ENCODE measurements at places on chromosomes 6 and 20.

GRCh38 chr6:71309656-71310055, 21.0 kb downstream of the OGFRL1 start:
- no peak for DNase-seq

GRCh38 chr6:54254886-54255285, 53.4 kb upstream of the TINAG start:
- DNase-seq = no peak

- no peak for DNase-seq
These were observed 207.4 kb upstream of the ZNF217 start for GRCh38 chr20:53800883-53801604.

DNA sequence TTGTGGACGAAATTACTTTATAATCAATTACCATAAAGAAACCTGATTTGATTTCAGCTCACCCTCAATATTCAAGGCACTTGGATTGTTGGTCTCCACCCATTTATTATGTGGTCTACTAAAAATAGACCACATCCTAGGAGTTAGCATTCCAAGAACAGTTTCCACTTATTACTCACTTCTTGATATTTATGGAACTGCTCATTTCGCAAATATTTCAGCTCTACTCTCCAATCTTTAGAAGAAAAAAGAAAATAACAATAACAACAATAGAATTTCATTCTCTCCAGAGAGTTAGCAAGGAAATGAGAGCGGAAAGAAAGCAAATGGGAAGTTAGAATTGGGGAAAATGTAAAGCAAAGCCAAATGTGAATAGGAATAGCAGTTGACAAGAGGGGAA, 26.2 kb upstream of the HDAC2 start:
- peak; percentile 40 for DNase-seq

DNA sequence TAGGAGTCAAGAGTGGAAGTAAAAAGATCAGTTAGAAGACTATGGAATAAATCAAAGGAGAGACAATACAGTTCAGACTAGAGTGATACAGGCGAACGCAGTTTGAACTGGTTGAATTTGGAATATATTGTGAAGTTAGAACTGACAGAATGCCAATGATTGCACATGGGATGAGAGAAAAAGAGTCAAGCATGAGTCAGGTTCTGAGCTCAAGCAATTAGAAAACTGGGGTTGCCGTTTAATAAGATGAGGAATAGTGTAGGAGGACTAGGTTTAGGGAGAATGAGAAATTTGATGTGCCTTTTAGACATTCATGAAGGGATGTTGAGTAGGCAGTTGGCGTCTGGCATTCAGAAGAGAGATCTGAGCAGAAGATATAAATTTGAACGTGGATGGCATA, 8.0 kb downstream of the RNF217 start:
- peak; percentile 56 for DNase-seq

- no peak for DNase-seq
These were observed 260.3 kb upstream of the SPTLC3 start for GRCh38 chr20:12748359-12748994.

DNA sequence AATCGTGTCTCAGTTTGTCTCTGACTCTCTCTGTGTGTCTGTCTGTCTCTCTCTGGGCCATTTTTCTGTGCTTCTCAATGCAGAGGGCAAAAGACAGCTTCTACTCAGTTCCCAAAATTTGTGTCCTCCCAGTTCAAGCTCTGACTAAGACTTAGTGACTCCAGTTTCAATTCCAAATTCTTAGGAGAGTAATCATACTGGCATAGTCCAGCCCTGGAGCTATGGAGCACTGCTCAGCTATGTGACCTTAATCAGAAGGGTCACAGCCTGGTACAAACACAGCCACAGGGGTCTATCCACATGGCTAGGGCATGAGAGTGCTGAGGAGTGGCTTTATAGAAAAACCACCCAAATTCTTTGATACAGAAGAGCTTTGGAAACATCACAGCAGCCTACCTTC, 91.9 kb downstream of the FOXF2 start:
- DNase-seq = peak; percentile 83

DNA sequence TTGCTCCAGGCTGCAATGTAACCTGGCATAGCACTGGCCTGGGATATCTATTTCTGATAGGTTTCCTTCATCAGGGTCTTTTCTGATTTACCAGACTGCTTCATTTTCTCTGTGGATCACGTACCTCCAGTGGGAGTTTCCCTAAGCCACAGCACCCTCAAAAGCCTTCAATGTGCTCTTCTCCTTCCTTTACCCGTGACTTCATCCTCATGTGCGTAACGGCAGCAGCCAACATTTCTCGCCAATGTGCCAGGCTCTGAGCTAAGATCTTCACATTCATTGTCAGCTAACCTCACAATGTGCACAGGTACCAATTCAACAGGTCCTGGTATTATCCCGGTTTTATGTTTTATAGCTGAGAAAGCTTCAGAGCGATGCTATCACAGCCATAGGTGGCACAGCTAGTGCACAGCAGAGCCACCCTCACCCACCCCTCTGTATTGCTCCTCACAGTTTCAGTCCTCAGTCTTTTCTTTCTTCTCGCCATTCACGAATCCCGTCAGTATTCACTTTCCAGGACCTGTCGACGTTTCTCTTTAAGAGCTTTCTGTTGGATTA, 58.2 kb downstream of the TNFAIP3 start:
- no peak for DNase-seq

- no peak for DNase-seq
These were observed 89.7 kb downstream of the SMPDL3A start for GRCh38 chr6:122878796-122879195.

GRCh38 chr6:99607416-99608036, 893 bp downstream of the PRDM13 start:
- no peak for DNase-seq

- no peak for DNase-seq
These were observed 107.6 kb upstream of the MCHR2 start for GRCh38 chr6:100101644-100102043.

- peak; percentile 6 for DNase-seq
These were observed 341.2 kb downstream of the ADGRB3 start for GRCh38 chr6:68976260-68976659.

GRCh38 chr6:65450451-65450850, 256.6 kb downstream of the EYS start:
- DNase-seq = no peak

DNA sequence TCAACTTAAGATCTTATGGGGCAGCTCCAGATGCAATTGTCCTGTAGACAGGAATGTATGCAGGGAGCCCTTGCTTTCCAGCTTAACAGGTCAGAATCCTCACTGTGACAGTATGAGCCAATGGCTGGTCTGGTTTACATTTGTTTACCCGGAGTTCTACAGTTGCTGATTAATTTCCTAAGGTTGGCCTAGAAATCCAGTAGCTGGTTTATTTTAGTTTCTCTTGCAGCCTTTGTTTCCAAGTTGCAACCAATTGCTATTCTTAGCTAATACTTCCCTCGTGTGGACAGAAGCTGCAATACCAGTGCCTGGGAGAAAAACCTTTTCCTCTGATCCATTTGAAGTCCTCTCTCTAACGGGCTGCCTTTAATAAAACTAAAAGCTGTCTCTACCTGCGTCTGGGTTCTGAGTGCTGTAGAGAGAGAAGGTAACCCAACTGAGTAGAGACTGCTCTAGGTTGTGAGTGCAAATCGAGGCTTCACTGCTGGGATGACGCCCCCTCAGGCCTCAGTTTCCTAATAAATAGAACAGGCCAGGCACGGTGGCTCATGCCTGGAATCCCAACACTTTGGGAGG, 45.9 kb downstream of the ZNF217 start:
- peak; percentile 65 for DNase-seq

DNA sequence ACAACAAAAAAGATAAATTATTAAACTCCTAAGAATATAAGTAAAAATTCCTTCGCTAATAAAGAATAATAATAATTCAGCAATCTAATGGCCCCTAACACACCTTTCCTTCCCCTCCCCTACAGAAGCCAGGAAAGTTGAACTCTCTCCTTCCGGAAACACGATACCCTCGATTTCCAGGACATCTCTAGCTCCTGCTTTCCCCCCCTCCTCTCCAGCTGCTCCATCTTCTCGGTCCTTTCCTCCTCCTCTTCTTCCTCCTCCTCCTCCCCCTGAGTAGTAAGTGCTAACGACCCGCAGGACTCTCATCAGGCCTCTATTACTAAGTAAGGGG, 603 bp downstream of the TASP1 start:
- peak; percentile 45 for DNase-seq

DNA sequence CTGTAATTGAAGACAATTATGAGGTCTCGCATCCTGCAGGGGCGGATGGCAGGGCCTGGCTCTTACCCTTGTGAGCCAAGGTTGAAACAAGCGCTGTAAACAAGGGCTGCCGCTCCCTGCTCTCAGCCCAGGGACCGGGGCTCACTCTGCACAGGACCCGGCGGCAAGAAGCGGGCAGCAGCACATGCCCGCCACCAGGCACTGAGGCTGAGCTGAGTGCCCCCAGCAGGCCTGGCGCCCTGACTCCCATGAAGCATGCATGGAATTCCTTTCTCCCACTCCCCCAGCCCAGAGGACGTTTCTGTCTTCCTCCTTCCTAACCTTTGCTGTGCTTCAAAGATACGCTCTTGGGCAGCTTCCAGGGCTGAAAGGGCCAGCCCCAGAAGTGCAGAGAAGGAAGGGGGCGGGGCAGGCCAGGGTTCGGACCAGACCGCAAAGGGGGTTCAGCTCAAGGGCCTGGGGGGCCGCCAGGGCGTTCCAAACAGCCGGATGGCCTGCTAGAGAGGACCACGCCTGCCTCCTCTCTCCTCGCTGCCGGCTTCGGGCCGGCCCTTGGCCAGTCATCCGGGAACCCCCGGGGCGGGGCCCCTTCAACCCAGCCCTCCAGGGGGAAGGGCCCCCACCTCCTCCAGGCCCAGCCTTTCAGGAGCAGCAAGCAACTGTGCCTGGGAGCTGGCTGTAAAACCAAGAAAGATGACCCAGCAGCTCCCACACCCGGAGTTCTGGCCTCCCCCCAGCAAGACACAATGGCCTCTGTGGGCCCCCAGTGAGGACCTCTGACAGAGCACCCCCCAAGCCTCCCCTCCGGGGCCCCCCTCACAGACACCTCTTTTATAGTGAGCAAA, 109.9 kb downstream of the NOL4L start:
- DNase-seq = peak; percentile 81

DNA sequence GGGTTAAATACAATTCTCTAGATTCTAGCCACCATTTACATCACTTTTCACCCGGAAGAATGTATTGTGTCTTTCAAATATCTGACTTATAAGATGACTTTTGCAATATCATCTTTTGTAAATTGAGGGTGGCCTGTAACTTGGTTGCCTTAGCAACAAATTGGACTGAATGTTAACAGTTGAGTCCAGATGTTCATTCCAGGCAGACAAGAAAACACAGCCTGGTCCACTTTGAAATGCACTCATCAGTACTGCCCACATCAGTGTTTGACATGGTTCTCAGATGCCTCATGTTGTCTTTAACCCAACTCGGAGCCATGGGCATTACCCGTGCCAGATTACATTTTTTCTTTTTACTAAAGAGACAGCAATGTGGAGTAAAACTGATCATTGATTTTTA, 781.6 kb upstream of the CHD6 start:
- DNase-seq = no peak

- DNase-seq = peak; percentile 19
These were observed 31.1 kb upstream of the F13A1 start for GRCh38 chr6:6351511-6352025.

DNA sequence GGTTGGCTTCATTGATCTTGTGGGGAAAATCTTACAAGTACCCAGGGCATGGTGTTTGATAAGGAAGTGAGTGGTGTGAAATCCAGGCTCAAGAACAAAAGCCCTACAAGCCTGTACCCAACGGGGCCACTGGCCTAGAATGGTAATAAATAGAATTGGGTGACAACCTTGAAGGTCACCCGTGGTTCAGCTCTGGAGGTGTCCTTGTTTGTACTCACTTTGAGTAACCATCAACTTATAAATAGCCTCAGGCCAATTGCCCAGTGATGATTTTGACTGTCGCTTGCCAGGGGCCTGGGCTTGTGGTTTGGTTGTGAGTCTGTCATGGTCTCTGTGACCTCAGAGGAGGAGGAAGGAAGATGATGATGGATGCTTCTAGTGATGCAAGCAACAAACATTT, 87.8 kb downstream of the PHACTR3 start:
- no peak for DNase-seq

GRCh38 chr6:127186889-127187288, 68.4 kb downstream of the RSPO3 start:
- peak; percentile 53 for DNase-seq

DNA sequence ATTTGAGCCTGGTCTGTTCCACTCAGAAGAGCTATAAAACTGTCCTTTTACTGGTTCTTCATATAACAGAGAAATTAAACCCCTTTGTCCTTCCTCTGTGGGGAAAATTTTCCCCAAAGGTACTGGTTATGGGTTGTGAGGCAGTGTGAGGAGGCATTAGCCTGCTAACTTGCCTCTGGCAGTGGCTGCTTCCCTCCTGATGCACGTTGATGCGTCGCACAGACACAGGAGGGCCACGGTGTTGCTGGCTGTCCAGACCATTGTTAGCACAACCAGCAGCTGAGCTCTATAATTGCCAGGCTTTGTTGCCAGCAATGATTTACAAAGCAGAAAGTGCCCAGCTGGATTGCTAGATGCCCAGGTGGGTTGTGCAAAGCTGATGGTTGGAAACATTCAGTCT, 10.1 kb downstream of the AAR2 start:
- DNase-seq = no peak

DNA sequence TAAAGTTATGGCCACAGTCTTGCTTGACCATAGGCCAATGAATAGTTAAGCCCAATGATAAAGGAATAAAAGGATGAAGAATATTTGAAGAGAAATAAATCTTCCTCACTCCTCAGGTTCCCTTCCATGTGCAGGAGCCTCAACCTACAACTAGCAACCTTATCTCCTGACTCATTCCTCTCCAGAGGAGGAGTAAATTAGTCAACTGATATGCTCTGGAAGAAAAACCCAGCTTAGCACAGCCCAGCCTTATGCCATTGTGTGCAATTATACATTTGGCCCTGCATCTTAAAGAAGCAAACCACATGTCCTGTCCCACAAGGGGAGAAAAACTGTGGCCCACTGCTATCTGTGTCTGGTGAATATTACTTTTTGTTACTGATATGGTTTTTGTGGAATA, 82.1 kb downstream of the PHIP start:
- no peak for DNase-seq

DNA sequence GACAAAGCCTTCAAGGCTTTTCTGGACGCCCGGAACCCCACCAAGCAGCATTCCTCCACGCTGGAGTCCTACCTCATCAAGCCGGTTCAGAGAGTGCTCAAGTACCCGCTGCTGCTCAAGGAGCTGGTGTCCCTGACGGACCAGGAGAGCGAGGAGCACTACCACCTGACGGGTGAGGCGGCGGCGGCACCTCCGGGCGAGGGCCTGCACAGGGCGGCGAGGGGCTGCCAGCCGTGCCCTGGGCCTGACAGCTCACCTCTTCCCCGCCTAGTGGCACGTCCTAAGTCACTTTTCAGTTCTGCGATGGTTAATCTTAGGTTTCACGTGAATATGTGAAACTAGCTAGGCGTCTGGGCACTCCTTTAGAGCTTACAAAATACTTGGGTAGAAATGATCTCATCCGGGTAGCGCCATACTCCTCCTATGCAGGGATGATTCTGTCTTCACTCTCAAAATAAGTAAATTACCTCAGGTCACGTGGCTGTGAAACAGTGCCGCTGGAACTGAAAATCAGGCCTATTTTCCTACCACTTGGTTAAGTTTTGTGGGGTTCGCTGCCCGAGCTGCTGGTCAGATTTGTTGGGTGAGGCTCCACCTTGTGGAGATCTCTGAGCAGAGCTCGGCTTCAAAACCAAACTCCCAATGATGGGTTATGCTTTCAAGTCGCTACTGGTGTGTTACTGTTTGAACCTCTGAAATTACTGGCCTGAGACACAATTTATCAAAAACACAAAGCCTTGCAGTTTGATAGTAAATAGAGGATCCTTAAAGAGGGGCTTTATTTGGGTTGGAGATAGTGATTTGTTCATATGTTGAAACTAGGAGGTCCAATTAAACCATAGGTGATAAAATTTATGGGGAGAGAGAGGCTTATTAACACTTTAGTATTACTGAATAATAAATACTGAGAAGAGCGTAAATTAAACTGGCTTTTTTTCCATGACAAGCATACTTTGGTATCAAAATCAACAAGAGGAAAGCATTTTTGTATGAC, 15.5 kb upstream of the CLDN20 start:
- DNase-seq = peak; percentile 54
